ENCODE measurements at places on chromosomes 3 and 15. TPM values are rescaled to one million over a fixed set of nuclear protein-coding genes. Genes with fewer than 3 reads are reported as not detected.

The RCCD1 gene
- total RNA-seq, result 6.5 TPM

The EXOG gene
- total RNA-seq, result 6.7 TPM

The LINGO1 gene
- total RNA-seq, result 0.13 TPM

The CPN2 gene
- not detected for total RNA-seq

The LRRIQ4 gene
- total RNA-seq, result not detected

The GOLGA6L4 gene
- 1.8 TPM for total RNA-seq

The NANOGP8 gene
- not detected for total RNA-seq

The SENP8 gene
- total RNA-seq, result 1.0 TPM

The ISLR2 gene
- total RNA-seq, result under 0.01 TPM
